ENCODE measurements at places on chromosomes 3 and 15.
A peak's percentile ranks its signal among the peaks of the same experiment; 100 is the strongest.

- DNase-seq: no peak
These were observed 19.4 kb upstream of the PPP4R2 start for GRCh38 chr3:72977060-72977808.

- DNase-seq: no peak
These were observed 166.6 kb upstream of the ZNF717 start for GRCh38 chr3:75951941-75952340.

GRCh38 chr3:188279502-188280335 lies 125.8 kb downstream of the LPP start:
- DNase-seq: no peak

- no peak for DNase-seq
These were observed 5.1 kb upstream of the SLC25A38 start for GRCh38 chr3:39378088-39378487.

- DNase-seq: no peak
These were observed 9.8 kb downstream of the CTXND1 start for GRCh38 chr15:80242132-80242769.

DNA sequence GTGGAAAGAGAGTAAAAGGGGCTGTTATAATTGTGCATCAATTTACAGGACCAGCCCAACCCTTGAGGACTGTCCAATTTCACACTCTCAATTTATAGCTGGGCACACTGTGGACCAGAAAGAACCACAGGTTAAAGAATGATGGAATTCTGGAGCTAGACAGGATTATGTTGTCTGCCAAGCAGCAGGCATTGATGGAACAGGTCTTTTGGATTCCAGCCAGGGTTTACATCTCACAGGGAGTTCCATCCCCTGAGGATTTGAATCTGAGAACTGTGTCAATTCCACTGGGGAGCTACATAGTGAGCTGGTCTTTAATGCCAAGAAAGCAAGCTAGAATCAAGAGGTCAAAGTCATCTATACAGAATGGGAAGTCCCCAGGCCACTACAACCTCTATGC lies 389.5 kb upstream of the WNT5A start:
- DNase-seq: no peak

DNA sequence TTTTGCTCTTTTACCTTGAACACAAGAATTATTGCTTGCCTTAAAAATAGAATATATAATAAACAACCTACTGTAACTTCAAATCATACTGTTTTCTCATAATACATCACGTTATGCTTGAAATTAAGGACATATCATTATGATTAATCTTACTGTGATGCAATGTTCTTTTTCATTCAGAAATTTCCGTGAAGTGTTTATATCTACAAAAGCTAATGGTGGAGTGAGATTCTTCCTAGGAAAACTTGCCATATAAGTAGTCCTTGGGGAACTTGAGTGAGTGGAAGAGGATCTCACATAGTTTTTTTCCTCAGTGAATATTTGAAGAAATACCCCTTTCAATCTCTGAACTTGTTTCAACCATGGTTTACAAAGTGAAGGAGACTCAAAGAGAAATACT lies 498.7 kb upstream of the CBLB start:
- DNase-seq: no peak

DNA sequence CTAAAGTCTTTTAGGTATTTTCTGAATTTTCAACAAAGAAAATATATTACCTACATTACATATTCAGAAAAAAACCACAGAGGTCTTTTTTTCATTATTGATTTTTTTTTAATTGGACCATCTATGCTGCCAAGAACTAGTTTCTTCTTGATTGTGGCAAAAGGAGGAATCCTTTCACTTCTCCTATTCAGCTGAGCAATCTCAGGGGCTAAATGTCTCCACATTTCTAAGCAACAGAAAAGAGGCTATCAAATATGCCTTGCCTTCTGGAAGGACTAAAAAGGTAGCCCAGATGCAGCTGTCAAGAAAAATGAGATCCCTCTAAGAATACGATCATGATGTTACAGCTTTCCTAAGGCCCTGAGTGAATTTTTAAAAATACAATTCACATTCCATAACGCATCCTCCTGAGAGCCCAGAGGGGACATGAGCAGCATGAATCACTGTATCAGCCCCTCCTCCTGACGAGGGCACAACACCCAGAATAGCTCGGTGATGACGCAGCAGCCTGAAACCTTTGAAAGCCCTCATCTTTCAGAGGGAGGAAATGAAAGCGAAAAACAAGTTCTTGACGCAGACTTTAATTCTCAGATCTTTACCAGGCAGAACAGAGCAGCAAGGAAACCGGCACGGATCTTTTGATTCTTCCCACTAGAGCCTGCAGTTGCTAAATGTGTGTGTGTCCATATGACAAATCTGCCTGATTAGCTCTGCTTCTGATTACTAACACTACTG lies 24.6 kb downstream of the RUBCN start:
- DNase-seq: peak; percentile 32

GRCh38 chr15:67828969-67829646 lies 3.8 kb downstream of the SKOR1 start:
- no peak for DNase-seq

- no peak for DNase-seq
These were observed 31.6 kb downstream of the GOLGA6L2 start for GRCh38 chr15:23415321-23415865.

DNA sequence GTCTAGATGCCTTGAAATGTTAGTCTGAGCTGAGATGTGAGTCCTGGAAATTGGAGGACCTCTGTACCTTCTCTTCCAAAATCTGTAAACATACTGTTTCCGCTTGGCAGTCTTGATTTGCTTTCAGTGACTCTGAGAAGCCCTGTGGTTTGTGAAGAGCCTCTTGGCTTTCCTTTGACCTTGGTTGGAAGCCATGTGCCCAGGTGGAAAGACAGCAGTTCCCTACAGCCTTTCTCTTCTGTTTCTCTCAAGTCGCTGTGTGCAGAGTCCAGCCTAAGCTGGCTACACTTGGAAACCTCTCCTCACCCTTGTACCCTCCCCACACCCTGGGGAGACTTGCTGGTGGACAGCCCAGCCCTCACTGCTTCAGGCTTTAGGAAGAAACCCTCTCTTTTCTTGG lies 129.8 kb upstream of the CTDSPL start:
- no peak for DNase-seq

- no peak for DNase-seq
These were observed 101.3 kb upstream of the CMC1 start for GRCh38 chr3:28139967-28140634.

DNA sequence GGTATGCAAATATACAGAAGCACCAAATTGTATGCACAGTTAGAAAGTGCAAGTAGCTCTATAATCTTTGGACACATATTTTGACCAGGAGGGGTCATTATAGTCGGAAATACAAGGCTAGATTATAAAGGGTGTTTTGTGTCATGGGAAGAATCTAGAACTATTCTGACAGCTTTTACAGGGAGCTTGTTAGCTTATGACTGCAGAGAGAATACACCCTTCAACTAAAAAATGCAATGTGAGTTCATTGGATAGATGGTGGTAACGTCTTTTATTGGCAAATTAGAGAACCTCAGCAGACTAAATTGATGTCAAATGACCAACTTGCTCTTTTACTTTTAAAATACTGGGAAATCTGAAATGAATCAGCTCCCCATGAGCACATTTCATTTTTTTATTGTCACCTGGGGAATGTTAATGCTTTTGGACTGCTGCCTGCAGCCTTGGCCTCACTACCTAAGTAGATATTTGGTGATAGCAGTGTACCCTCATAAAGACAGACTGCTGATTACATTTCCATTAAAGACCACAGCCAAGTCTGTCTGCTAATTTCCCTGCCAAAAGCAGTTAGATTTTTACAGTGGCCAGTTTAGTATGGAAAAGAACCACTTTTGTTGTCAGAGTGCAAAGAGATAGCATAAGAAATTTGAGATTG lies 515.9 kb upstream of the DPPA4 start:
- DNase-seq: no peak

DNA sequence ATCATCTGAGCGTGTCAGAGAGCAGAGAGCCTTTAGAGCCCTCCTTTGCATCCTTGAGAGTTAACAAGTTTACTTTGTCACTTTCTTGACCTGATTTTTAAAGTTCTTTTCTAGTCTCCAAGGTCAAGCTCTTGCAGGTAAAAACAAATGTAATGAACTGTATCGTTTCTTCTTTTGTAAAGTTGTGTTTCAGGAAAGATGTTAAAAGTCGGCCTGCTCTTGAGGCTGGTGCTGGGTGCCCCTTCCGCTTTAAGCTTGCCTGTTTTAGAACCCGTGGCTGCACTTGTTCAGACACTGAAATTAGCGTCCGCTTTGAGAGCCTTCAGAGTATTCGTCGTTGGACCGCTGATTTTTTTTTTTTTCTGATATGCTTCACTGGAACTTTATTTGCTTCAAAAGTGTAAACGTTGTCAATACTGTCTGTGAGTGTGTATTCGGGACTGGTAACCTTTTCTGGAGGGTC lies 52.6 kb upstream of the ULK4 start:
- no peak for DNase-seq

DNA sequence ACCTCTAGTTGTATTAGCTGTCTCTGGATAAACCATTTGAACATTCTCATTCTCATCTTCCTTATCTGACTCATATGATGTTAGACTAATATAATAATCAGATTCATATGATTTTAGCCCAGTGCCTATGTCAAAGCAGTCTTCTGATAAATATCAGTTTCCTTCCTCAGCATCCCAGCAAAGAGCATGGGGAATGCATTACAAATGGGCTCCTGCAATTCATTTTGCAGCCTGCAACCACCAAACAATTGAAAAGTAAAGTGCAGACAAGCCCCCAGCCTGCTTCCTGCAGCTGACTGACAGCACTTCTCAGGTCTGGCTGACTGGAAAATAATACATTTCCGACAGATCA lies 78.2 kb upstream of the STAC start:
- DNase-seq: no peak

DNA sequence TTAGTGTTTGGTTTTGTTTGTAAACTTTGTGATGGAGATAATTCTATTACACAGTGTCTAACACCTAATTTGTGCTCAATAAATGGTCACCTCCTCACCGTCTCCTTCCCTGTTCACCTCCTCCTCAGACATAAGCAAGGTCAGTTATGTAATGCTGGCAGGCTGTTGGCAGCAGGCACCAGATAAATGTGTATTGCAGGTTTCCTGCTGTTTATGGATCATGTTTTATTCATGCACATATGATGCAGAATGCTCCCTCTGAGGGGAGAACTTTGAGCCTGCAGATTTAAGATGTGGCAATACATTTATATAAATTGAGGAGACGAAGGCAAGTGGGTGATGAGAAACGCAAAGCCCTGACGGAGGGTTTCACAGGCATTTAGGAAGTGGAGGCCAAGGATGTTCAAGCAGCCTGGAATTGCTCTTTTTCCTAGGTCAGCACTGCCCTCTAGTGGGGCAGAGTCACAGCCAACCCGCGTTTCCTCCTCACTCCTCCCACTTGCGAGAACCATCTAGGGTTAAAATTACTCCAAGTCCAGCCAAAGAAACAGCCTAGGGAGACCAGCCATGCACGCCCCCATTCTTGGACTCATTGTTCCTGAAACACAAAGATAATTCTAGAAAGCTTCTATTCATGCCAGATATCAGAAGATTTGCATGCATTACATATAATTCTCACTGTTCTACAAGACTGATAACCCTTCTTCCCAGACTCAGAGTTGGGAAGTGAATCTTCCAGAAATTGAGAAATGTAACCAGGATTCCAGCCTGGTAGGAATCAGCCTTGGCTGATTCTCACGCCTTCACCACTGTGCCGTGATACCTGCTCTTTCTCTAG lies 228.7 kb downstream of the SLCO3A1 start:
- no peak for DNase-seq

GRCh38 chr15:91099995-91100813 lies at the start of gene SV2B:
SV2B (plus strand) TSS chr15:91100257; CDS start chr15:91226264, 126,007 bp downstream.
- DNase-seq: no peak

DNA sequence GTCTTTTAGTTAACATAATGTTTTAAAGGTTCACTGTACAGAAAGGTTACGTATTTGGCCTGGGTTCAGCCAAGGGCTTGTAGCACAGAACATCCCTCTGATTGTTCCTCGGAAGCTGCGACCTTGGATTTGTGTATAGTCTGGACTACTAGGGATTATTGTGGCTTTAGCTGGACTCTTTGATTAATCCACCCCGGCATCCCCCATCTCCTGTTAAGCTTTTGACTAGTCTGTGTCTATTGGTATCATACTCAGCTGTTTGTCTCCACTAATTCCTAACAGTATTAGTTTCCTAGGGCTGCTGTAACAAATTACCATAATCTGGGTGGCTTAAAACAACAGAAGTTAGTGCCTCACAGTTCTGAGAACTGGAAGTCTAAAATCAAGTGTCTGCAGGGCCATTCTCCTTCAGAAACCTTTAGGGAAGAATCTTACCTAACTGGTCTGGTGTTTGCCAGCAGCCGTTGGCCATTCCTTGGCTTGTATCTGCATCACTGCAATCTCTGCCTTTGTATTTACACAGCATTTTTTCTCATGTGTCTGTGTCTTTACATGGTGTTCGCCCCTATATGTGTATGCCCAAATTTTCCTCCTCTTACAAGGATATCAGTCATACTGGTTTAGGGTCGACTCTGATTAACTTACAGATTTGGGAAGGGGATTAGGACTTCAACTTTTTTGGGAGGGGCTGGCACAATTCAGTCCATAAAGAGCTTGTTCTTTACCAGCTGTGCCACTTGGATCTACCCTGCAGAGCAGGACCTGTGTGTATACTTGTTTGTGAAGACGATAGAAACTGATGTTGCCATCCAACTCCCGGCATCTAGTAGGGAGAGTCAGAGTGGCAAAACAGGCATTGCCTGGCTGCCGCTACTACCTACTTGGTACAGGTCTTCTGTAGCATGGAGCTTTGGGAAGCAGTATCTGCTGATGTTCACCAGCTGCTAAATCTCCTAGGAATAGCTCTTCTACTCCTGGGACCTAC lies 117.8 kb downstream of the UBE2E2 start:
- no peak for DNase-seq

Measured in NCI-H1436 treated with DMSO at 0.1 percent for 48 hours (cell line).